ENCODE measurements at places on chromosomes 6 and 20.

DNA sequence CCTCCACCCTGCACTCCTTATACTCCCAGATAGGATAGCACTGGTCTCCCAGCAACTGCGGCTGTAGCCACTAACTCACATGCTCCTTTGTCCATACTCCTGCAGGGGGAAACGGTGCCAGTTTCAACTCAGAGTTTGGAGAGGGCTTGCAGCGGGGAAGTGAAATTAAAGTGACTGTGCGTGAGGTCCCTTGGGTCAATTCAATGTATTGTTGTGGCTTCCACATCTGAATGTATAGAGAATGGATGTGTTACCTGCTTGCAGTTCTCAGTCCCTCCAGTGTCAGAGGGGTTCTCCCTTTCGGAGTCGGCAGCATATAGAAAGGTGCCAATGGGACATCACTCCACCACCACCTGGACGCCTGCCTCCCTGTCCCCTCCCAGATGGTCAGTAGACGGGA lies 93.6 kb upstream of the CNKSR3 start:
- DNase-seq = peak; percentile 61

GRCh38 chr6:37433657-37434271 lies 743 bp downstream of the CMTR1 start:
- peak; percentile 60 for DNase-seq

DNA sequence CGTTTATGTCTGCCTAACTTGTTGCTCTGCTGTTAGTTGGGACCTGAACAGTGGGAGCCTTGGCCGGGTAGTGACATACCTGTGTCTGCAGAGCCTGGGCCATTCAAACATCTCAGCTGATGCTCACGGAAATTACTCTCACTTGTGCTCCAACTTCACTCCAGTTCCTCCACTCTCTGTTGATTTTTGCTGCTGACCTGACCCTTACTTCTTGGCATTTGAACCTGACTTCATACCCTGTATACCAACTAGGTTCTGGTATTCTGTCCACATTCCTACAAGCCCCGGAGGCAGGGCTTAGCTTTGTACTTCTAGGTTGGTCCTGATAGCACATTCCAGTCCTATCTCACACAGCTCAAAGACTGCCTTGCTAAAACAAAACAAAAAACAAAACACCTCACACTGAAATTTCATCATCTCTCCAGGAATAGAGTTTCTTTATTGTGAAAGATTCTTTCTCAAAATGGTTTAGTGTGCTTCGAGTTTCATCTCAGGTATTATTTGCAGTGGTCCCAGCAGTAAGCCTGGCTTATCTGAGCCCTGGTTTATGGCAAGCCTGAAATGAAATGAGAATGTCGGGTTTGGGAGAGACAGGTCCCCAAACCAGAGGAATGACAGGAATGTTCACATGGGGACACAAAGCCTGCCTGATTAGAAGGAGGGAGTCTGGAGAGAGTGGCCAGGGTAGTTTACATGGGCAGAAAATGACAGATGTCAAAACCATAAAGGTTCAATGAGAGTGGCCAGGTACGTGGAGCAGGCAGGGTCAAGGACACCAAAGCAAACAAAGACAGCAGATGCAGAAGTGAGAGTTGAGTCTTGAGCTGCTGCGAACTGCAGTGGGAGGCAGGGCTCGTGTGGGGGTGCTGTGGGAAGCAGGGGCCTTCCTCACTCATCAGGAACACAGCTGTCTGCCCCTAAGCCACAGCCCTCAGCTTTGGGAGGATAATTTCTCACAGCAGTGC lies 174.2 kb upstream of the HDAC2 start:
- DNase-seq = no peak

GRCh38 chr6:27757307-27757706 lies 154.9 kb downstream of the OR2B2 start:
- DNase-seq = peak; percentile 68

DNA sequence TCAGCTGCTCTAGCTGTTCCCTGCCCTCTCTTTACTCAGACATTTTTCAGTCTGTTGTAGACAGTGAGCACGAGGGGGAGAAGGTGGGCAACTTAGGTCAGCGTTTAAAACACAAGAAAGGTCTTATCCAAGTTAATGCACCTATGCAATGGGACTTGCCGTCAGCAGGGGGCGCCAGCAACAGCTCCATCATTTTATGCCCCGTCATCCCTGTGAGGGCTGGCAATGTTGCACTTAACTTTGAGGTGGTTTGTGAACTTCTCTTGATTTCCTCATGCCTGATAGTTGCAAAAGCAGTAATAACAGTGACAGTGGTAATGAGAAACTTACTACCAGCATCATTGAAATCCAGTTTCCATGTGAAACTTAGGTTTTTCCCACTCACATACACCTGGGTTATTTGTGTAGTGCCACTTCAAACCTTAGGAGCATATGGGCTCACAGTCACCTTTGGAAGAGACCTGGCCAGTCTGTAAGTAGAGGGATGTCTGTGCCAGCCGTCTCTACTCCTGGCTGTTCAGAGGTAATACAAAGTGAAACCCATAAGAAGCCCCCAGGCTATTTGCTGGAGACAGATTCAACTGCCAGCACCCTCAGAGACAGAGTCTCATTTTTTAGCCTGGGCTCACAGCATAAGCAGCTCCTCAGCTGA lies 44.9 kb upstream of the ID1 start:
- DNase-seq = peak; percentile 77

GRCh38 chr6:151067684-151068596 lies 171.8 kb upstream of the AKAP12 start:
- DNase-seq = peak; percentile 88

DNA sequence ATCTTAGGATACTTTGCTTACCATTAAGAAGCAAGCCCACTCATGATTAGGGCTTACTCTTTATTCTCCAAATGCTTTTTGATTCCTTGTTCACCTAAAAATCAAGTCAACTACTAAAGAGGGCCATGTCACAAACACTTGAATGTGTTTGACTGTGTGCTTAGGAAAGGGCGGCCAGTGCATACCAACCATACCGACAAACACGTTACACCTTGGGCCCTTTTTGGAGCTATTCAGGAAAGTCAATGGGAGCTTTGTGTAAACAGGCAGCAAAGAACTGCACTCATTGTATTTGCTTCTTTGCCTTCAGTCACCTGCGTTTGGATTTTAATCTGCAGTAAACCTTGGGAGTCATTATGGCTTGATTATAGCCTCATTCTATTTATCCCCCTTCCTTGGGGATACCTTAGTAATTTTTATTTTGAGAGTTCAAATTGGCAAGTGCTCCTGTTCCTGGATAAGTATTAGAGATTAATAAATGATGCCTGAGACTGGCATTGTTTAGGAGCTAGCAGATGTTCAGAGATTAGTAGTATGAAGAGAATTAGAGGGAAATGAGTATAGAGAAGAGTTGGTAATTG lies 102.6 kb upstream of the HDGFL1 start:
- DNase-seq = peak; percentile 26

GRCh38 chr6:15254070-15254975 lies 8.5 kb downstream of the JARID2 start:
- peak; percentile 92 for DNase-seq

DNA sequence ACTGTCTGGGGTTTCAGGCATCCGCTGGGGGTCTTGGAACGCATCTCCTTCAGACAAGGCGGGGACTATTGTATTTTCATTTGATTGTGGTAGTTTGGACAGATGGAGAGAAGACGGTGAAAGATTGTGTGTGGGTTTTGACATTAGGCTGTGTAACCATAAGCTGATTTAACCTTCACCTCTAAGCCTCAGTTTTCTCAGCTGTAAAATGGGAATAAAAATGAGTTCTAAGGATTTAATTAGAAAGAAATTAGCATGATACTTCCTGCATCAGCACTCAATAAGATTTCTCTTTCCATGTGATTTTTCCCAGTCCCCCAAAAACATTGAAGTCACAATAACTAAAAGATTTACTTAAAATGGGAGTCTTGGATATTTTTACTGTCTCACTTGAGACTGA lies 78.1 kb downstream of the CBFA2T2 start:
- DNase-seq = peak; percentile 72

GRCh38 chr20:46647469-46647868 lies 3.8 kb downstream of the SLC13A3 start:
- no peak for DNase-seq

- DNase-seq = no peak
Measured at GRCh38 chr6:42367353-42368011, 84.2 kb downstream of the TRERF1 start.

- no peak for DNase-seq
Measured at GRCh38 chr20:2656471-2657117, 4.2 kb downstream of the NOP56 start.

GRCh38 chr6:152723398-152723797 lies 25.7 kb downstream of the MYCT1 start:
- no peak for DNase-seq

DNA sequence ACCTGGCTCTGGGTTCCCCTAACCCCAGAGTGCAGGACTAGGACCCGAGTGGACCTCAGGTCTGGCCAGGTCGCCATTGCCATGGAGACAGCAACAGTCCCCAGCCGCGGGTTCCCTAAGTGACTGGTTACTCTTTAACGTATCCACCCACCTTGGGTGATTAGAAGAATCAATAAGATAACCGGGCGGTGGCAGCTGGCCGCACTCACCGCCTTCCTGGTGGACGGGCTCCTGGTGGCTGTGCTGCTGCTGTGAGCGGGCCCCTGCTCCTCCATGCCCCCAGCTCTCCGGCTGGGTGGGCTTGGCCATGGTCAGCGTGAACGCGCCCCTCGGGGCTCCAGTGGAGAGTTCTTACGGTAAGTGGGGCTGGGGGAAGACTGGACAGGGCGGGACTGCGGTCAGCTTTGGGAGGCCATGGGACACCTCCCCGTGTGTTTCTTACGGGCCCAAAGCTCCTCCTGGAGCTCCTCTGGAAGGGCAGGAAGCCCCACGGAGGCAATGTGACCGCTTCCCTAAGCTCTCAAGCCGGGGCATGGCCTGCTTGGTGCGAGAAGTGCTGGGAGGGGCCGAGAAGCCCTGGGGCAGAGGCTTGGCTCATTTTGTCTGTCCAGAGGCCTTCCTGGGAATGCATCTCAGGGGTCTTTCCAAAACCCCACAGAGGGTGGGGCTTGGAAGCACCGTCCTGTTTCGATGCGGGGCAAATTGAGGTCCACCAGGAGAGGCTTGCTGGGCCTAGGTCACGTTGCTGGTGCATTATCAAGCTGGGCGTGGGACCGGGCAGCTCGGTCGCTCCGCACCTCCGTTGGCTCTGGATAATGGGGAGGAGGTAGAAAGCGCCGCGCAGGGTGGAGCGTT lies at the start of gene HNF4A:
TSS of gene HNF4A (plus strand) at position 202 of the 855 bp plus-strand sequence. CDS start at position 308, 106 bp downstream.
- DNase-seq = no peak

- no peak for DNase-seq
Measured at GRCh38 chr6:15608396-15608795, 54.4 kb downstream of the DTNBP1 start.

GRCh38 chr6:69593706-69594105 lies 203.1 kb downstream of the LMBRD1 start:
- no peak for DNase-seq

DNA sequence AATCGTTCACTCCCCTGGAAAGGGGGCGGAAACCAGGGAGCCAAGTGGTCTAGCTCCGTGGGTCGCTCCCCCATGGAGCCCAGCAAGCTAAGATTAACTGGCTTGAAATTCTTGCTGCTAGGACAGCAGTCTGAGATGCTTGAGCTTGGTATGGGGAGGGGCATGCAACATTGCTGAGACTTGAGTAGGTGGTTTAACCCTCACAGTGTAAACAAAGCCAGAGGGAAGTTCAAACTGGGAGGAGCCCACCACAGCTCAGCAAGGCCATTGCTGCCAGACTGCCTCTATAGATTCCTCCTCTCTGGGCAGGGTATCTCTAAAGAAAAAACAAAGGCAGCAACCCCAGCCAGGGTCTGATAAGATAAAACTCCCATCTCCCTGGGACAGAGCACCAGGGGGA lies 43.2 kb downstream of the COL21A1 start:
- DNase-seq = no peak

DNA sequence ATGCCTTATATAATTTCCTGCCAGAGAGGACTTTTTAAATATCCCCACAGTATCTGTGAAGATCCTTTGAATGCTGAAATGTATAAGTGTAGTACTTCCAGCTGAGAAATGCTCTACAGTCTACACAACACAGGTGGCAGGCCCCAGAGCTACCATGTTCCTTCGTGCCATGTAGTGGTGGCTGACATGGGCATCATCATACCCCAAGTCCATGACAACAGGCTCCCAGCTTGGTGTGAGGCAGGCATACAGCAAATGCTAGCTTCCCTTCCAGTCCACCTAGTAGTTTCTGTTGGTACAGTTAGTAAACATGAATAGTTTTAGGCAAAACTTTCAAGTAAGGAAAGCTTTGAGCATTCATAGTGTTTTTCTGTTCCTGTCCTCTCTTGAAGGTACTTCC lies 61.2 kb upstream of the EMILIN3 start:
- DNase-seq = no peak

DNA sequence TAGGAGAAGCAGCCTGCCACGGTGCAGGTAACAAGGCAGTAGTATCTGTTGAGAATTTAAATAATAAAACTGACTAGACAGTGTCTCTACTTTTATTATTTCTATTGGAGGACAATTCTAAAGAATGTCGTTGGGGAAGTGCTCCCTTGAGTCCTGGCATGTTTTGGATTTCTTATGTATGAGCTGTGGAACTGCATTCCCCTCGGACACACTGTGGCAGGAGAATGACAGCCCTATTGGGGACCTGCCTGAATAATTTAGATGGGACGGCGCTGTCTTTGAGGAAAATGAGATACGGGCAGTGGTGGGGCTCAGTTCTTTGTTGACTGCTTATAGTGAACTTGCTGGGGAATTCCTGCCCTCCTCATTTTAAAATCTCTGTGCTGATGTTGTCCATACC lies 2.4 kb upstream of the SCP2D1 start:
- DNase-seq = no peak

GRCh38 chr6:26254724-26255123 lies 110.3 kb upstream of the BTN3A2 start:
- no peak for DNase-seq

DNA sequence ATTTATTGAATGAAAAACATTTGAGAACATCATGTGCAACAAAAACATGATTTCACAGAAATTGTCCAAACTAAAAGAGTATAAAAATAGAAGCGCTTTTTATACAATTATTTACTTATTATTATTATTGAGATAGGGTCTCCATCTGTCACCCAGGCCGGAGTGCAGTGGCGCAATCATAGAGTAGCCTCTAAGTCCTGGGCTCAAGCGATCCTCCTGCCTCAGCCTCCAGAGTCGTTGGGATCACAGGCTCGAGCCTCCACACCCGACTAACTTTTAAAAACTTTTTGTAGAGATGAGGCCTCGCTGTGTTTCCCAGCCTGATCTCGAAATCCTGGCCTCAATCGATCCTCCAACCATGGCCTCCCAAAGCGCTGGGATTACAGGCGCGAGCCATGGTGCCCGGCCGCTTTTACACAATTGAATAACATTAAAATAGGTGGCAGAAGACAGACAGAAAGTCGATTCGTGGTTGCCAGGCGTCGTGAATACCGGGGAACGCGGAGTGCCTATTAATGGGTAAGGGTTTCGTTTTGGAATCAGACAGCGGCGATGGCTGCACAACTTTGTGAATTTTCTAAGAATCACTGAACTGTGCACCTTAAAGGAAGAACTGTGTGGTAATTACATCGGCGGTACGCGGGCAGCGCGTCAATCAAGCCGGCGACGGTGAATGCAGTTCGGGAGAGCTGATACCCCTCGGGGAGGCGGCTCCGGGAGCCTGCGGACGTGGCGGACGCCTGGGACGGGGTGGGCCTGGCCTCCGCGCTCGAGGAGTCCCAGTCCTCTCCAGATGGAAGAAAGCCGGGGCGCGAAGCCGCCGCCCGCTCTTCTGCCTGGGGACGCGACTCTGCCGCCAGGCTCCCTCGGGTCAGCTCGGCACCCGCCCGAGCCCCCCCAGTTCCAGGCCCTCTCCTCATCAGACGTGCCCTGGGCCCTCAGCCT lies 807 bp downstream of the TBC1D20 start:
- DNase-seq = peak; percentile 74

- no peak for DNase-seq
Measured at GRCh38 chr6:24696097-24696496, 22.9 kb downstream of the C6orf62 start.
